ENCODE measurements at places on chromosomes 3 and 15.

DNA sequence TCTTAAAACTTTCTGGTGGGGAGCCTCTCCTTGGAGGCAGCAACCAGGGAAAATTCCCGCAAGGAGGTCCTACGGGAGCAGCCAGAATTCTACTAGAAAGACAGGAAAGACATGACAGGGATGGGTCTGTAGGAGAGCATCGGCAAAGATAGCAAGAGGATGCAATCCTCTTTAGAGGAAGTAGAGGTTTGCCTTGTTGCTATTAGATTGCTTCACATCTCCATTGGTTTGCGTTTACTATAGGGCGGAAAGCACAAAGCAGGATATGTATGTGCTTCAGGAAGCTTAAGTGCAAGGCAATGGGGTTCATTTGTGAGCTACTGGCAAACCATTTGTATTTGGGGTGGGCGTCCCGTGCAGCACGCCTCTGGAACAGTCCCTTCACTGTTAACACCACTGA, 193.0 kb downstream of the RORA start:
- DNase-seq = no peak

DNA sequence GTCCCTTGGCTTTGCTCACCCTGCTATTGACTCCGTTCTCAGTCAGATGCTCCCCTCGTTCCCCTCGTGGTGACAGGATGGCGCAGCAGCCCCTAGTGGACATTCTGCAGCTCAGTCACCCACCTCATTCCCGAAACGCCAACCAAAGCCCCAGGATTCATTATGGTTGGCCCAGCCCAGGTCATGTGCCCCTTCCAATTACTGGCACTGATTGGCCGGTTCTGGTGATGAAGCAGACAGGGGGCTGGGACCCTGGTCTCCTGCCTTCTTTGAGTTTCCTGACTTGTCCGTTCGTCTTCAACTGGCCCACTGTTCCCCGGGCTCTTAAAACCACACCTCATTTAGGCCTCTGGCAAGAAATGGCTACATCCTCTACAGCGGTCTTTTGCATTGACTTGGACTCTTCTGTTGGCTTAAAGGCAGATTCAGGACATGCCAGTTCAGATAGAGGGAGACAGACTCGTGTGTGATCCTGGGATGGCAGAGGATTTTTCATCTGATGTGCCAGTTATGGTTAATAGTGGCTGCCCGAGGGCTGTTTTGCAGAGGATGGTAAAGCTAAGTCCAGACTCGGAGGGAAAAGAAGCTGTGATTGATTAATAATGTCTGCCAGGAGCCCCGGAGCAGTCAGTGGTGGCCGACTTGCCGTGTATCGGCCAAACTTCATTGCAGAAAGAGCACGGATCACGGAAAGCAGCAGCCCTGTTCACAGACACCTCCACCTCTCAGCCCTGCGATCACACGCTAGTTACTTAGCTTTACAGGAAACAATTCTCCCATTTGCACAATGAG, 37.8 kb downstream of the LSM3 start:
- peak; percentile 88 for DNase-seq

DNA sequence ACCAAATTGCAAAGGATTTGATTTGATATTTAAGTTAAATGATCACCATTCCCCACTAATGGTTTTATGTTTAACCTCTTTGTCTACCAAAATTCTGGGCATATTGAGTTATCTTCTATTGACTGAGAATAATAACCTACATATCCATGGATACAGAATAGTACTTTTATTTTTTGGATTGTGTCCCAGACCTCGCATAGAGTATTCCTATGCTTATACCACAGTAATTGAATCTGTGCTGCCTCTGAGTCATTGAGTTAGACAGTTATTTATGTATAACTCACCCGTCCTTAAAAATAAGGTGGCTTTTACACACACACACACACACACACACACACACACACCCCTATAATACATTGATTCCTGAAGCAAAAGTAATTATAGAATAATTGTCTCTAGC, 690.1 kb upstream of the BCHE start:
- no peak for DNase-seq

- no peak for DNase-seq
Measured at GRCh38 chr15:85494048-85494777, 113.8 kb downstream of the AKAP13 start.

GRCh38 chr15:80559320-80559693, 135.8 kb upstream of the ABHD17C start:
- no peak for DNase-seq

Measured in ELF-1 (cell line).